Stimulated activated naive CD4-positive, alpha-beta T cell (primary cell): ENCODE measurements at places on chromosomes 3 and 15.

DNA sequence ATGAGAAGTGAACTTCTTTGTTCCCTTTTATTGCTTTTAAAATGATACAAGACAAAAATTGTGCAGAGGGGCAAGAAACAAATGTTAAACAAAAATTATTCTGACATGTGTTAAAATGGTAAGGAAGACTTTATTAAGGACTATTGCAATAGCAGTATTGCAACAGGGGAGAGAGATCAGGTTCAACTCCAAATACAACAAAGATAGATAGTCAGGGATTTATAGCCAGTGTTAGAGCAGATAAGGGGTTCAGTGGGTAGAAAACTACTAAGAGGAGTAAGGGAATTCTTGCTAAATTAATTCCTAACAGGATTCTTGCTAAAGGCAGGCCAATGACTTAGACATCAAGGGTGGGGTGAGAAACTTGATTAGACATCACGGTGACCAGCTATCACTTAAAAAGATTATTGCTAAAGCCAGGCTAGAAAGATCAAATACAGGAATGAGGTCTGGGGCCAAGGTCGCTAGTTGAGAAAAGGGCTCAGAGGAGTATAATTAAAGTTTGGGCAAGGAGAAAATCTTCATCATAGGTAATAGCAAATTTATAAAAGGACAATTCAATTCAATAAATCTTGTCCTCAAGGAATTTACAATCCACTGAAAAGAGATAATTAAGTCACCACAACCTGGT is 81.5 kb downstream of the FHIT start:
- DNase-seq: no peak

GRCh38 chr3:99484871-99485270 is 153.5 kb upstream of the COL8A1 start:
- DNase-seq: no peak

DNA sequence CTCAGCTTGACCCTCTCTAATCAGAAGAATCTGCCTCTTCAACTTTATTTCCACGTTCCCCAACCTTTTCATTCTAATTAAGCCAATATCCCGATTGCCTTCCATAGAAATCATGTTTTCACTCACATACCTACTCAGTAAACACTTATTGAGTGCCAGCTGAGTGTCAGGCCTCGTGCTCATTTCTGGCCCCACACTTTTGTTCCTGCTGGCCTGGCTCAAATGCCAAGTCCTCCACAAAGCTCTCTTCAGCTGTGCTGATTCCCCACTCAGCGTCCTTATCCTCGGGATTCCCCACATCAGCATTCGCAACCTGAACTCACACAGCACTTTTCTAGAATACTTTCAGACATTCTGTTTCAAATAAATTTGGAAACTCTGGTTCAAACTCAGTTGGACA is 68.9 kb downstream of the THBS1 start:
- no peak for DNase-seq

DNA sequence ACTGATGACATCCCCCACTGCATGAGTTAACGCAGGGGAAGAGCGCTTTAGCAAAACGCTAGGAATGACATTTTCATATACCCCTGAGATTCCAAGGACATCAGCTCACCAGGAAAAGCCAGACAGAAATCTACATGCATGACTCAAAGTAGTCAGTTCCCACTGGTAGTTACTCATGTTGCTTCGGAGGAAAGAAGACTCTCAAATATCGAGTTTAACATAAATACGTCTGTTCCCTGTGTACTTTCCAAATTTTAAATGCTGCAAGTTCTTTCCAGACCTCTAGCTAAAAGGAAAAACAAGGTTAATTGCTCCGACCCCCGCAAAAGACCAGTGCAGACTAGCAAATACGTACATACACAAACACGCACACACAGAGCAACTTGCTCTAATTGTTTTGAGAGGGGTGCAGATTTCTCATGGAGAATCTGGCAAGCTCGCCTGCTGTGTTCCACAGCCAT is 115.4 kb upstream of the PRICKLE2 start:
- DNase-seq: no peak

- DNase-seq: no peak
These were observed 2.2 kb upstream of the PGPEP1L start for GRCh38 chr15:99009741-99010330.

GRCh38 chr3:193552923-193553322 is 1.8 kb downstream of the ATP13A4 start:
- DNase-seq: no peak

DNA sequence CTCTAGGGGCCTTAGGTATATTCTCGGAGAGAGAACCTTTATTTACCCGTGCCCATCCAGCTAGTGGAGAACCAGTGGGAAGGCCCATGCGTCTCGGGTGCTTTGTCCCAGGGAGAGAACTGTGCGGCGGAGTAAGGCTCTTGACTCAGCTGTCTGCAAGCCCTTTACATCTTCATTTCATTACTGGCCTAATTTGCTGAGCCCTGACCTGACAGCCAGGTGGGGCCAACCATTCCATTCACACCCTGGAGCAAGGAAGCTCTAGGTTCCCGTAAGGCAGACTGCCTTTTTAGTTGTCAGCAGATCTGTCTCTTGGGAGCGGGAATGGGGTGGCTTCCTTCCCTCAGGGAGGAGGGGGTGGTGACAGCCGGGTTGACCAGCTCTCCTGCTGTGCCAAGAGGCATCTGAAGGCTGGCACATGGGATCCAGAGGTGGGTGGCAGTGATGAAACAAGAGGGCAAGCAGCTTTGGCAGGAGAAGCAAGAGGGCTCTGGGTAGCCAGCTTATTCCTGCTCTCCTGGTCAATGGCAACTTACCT is 36.4 kb downstream of the SV2B start:
- no peak for DNase-seq

GRCh38 chr3:113210604-113211329 is 590 bp upstream of the BOC start:
- no peak for DNase-seq

DNA sequence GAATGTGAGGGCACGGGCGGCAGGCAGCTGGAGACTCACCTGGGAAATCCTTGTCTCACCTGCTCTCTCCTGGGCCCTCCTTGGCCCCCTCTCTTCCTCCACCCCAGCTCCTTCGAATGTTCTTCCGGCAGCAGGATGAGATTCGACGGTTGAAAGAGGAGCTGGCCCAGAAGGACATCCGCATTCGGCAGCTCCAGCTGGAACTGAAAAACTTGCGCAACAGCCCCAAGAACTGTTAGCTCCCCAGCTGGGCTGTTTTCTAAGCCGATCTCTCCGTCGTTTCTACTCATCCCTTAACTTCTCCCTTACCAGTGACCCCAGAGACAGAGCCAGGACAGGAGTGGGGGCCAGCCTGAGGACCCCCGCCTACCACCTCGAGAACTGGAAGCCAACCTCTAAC is 95.0 kb downstream of the ANP32A start:
- no peak for DNase-seq

DNA sequence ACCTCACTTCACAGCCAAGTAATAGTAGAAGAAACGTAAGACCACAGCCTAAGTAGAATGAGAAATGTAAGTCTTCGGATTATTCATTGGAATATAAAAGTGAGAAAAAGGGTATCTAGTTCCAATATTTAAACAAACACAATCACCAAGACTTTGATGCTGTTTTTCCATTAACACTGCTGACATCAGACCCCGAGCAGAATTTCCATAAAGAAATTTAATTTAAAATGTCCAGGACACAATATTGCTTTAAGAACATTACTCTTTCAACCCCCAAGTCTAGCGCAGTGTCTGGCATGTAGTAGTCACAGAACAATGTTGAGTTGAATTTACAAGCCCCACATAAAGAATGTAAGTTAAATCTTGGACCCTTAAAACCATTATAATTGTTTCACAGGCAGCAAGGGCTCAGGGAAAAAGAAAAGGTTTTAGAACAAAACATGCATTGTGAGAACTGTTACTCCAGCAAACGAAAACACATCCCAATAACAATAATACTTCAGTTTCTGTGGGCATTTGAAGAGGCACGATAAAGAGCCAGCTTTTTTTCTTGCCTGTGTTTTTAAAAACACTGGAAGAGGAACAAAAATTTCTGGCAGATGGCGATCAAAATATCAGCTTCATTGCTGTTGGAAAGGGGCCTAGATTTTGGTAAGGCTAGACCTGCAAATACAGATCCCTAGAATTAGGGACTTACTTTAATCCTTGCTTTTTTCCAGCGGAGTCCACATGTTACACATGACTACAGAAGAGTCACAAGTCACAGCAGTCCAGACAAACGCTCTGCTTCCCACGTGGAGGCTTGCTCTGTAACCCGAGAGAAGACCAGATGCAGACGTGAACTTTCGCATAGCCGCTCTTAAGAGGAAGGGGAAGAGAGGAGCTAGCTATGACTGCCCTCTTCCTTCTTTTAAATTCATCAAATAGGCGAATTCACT is 77.9 kb upstream of the IGSF10 start:
- DNase-seq: no peak

DNA sequence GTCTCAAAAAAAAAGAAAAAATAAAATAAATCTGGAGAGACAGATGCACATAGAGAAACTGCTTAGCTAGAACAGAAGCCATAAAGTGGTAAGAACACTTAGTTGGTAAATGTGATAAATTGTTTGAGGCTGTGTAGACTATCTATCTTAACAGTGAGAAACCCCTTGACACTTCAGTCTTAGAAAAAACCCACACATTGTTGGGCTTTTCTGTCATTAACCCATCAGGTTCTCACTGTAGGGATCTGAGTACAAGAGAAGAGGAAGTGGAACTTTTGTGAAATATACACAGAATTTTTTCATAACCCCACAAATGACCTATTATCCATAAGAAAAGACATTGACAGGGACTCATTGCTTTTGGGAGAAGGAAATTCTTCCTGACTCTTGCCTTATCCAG is 24.4 kb downstream of the TP63 start:
- no peak for DNase-seq

DNA sequence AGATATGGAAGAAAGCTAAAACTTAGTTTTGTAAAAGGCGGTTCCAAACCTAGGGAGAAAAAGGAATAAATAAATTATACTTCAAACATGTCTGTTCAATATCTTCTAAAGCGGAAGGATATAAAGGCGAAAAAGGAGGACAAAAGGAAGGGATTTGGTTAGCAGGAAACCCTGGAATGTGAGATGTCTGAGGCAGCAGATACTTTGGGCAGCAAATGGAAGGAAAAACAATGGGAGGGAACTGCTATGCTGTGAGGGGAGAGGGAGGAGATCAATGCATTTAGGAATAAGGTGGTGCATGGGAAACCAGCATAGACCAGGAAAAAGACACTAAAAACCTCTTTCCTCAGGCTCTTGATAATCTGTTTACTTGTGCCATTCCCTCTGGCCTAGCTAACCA is 120.8 kb downstream of the DNAH12 start:
- no peak for DNase-seq

DNA sequence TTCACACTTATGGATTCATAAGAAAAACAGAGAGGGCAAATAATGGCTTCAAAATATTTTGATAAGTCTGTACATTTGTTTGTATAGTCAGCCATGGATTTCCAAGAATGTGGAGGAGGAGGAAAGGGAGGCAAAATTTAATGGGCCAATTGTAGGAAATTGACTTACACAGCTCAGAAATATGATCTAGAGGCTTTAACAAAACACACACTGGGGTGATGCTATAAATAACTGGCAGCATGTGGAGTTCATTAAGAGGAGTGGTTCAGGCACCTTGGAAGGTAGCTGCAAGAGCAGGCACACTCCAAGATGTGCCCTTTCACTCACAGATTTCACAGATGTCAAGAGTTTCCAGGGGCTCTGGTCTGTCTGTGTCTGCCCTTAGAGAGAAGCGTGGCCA is 193.4 kb upstream of the RASGRP1 start:
- DNase-seq: no peak
